Type B pancreatic cell (in vitro differentiated cells): ENCODE measurements at places on chromosomes 7 and 10.

DNA sequence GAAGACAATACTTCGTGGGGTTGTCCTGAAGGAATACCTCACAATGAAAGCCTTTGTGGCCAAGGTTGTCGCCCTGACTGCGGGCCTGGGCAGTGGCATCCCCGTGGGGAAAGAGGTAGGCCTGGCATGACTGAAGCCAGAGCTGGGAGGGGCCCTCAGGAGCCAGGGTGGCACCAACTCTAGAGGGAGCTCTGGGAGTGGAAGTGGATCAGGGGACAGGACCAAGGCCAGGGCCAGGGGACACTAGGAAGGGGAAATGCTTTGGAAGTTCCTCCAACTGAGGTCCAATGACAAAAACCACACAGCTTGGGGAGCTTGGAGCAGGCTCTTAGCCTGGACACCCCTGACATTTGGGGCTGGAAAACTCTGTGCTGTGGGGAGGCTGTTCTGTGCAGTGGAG is 5.8 kb downstream of the CLCN1 start:
- no peaks in the 10 kb centered on the region for H3K36me3 ChIP-seq
- H3K27ac ChIP-seq, result no peak overlapping the region
- no peak for DNase-seq
- H3K4me3 ChIP-seq, result no peak overlapping the region

DNA sequence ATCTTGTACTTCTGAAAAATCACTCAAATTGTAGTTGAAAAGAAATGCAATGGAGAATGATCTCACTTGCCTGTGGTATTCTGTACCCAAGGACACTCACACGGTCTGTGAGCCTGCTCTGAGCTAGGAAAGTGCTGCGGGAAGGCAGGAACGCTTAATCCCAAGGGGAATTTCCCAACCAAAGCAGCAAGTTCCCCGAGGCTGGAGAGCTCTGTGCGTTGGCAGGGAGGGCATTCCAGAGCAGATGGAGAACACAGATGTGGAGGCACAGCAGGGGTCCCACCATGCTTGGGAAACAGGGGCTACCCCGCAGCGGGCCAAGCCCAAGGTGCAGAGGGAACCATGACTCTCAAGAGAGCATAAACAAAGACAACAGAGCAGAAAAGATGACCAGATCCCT is 13.6 kb downstream of the SVIL start:
- DNase-seq, result peak; percentile 54
- H3K4me3 ChIP-seq, result peak overlapping the region; percentile 52
- peaks cover 35% of the 10 kb centered on the region for H3K36me3 ChIP-seq
- H3K4me1 ChIP-seq, result peaks cover 51% of the 10 kb centered on the region

GRCh38 chr10:71597821-71598498 is 121.6 kb downstream of the C10orf105 start:
- peaks cover 23% of the 10 kb centered on the region for H3K4me1 ChIP-seq
- no peak for DNase-seq
- no peak overlapping the region for H3K27ac ChIP-seq
- peaks cover 6% of the 10 kb centered on the region for H3K27me3 ChIP-seq

DNA sequence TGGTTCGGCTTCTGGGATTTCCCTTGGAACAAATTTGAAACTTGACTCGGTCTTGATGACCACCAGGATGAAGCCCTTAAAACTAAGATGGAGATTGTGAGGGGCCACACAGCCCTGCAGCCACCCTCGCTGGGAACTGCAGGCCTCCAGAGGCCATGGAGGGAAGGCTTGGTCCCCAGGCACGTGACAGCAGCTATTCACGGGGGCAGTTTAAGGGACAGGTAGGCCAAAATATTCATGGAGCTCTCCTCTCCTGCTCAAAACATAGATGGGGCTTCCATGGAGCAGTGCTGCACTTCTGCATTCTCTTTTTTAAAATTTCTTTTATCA is 137.0 kb downstream of the ADCY1 start:
- H3K27me3 ChIP-seq, result no peaks in the 10 kb centered on the region
- no peak overlapping the region for H3K27ac ChIP-seq
- H3K36me3 ChIP-seq, result no peaks in the 10 kb centered on the region
- no peak for DNase-seq
- no peaks in the 10 kb centered on the region for H3K4me1 ChIP-seq

- peaks cover 12% of the 10 kb centered on the region for H3K36me3 ChIP-seq
- peaks cover 97% of the 10 kb centered on the region for H3K27me3 ChIP-seq
- no peak for DNase-seq
- peak overlapping the region; percentile 21 for H3K27ac ChIP-seq
These were observed 9.9 kb downstream of the TWIST1 start for GRCh38 chr7:19107356-19108146.

GRCh38 chr10:12841826-12842225 is 159.7 kb downstream of the CCDC3 start:
- H3K4me1 ChIP-seq, result peaks cover 20% of the 10 kb centered on the region
- no peak overlapping the region for H3K4me3 ChIP-seq
- no peak overlapping the region for H3K27ac ChIP-seq
- DNase-seq, result no peak
- H3K36me3 ChIP-seq, result no peaks in the 10 kb centered on the region

DNA sequence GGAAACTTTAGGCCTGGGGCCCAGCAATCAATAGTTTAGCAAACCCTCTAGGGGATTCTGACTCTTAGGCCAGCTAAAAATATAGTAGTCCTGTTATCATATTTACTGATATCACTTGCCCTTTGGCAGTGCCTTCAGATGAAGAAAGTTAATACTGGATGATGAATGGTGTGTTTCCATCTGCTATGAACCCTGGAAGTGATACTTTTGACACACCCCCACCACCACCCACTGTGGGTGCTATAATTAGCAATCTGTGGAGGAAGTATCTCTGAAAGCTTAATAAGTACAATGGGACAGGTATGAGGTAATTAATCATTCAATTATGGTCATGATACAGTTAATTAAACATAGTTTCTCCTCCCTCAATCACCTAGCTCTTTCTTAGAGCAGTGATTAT is 90.4 kb upstream of the LRRTM3 start:
- DNase-seq, result no peak
- H3K4me3 ChIP-seq, result no peak overlapping the region
- no peaks in the 10 kb centered on the region for H3K36me3 ChIP-seq
- H3K27me3 ChIP-seq, result peaks cover 3% of the 10 kb centered on the region

- peaks cover 31% of the 10 kb centered on the region for H3K4me1 ChIP-seq
- DNase-seq, result no peak
- no peaks in the 10 kb centered on the region for H3K27me3 ChIP-seq
- H3K4me3 ChIP-seq, result no peak overlapping the region
- H3K36me3 ChIP-seq, result no peaks in the 10 kb centered on the region
- H3K27ac ChIP-seq, result no peak overlapping the region
These were observed 437.6 kb upstream of the ZMIZ1 start for GRCh38 chr10:78630944-78631838.

GRCh38 chr10:102777711-102778453 is 34.1 kb downstream of the WBP1L start:
- H3K36me3 ChIP-seq, result peaks cover 5% of the 10 kb centered on the region
- peak overlapping the region; percentile 62 for H3K4me3 ChIP-seq
- DNase-seq, result no peak
- peak overlapping the region; percentile 83 for H3K27ac ChIP-seq

GRCh38 chr7:134985894-134986362 is 380 bp upstream of the AGBL3 start:
- H3K36me3 ChIP-seq, result peaks cover 14% of the 10 kb centered on the region
- DNase-seq, result no peak
- no peaks in the 10 kb centered on the region for H3K27me3 ChIP-seq
- peak overlapping the region; percentile 95 for H3K27ac ChIP-seq
- H3K4me3 ChIP-seq, result peak overlapping the region; percentile 97
- H3K4me1 ChIP-seq, result peaks cover 15% of the 10 kb centered on the region

DNA sequence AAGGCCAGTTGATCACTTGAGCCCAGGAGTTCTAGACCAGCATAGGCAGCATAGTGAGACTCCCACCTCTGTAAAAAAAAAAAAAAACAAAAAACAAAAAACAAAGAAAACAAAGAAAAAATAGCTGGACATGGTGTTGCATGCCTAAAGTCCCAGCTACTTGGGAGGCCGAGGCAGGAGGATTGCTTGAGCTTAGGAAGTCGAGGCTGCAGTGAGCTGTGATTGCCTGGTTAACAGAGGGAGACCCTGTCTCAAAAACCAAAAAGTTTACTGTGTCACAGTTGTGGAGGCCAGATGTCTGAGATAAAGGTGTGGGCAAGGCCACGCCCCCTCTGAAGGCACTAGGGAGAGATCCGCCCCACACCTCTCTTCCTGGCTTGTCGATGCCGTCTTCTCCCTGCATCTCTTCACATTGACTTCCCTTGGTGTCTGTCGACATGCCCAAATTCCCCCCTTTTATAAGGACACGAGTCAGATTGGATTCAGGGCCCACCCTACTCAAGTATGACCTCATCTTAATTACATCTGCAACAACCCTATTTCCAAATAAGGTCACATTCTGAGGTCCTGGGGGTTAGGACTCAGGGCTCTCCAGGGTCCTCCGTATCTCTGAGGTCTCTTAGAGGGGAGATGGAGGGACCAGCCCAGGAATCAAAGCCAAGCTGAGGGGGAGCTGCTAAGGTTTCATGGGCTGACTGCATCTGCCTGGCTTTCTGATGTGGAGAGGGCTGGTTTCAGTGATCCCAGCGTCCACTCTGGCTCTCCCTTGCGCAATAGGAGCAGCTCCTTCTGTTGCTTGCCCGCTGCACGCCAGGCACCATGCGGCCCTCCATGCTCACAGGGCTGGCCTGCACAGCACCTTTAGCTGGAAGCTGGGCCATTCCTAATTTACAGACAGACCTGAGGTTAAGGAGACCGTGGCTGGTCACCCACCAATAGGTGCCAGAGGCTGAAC is 23.1 kb downstream of the AGAP3 start:
- no peaks in the 10 kb centered on the region for H3K27me3 ChIP-seq
- H3K4me3 ChIP-seq, result no peak overlapping the region
- H3K27ac ChIP-seq, result peak overlapping the region; percentile 58

- H3K4me3 ChIP-seq, result no peak overlapping the region
- no peak for DNase-seq
- no peak overlapping the region for H3K27ac ChIP-seq
- H3K27me3 ChIP-seq, result no peaks in the 10 kb centered on the region
- H3K36me3 ChIP-seq, result peaks cover 13% of the 10 kb centered on the region
These were observed 28.0 kb downstream of the SEPTIN7 start for GRCh38 chr7:35828817-35829216.

- H3K27ac ChIP-seq, result peak overlapping the region; percentile 35
- H3K36me3 ChIP-seq, result no peaks in the 10 kb centered on the region
These were observed 573 bp downstream of the BLVRA start for GRCh38 chr7:43758822-43759683.
